ENCODE measurements at places on chromosomes 12 and 14.

DNA sequence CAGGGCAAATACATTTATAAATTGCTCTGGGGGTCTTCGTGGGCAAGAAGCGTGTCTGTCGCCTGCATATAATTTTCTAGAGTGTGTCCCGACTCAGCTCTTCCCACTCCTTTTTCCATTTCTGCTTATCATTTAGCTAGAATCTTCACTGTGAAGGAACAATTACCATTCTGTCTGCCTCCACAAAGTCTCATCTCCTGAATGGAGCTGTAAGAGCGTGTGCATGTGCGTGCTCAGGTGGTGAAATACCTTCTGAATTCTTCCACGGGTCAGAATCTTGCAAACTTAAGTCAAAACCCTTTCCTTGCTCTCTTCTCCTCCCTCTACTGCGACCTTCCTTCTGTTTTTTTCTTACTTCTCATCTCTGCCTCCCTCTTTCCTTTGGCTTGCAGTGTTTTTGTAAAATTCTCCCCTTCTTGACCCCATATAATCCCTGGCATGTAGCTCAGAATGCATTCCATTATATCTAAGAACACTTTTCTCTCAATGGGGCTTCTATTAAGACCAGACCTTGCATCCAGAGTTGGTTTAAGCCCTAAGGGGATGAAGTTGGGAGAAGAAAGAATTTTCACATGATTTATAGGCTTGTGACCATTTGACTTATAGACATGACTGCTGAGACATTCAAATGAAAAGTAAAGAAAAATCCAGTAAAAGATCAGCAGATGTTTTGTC, 25.0 kb upstream of the GSG1 start:
- no peak for DNase-seq

DNA sequence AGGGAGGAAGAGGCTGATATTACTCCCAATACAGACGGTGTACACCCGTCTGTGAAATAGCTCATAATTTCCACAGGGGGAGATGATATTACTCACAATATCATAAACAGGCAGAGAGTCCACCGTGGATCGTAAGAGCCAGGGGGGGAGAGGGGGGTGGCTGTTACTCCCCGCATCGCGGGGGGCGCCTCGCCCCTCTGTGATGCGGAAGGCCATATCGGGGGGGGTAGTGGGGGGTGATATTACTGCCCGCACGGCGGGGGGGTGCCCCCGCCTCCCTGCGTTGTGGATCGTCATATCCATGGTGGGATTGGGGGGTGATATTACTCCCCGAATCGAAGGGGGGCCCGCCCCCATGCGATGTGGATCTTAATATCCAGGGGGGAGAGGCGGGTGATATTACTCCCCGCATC, 91.9 kb downstream of the FRMD6 start:
- DNase-seq: no peak

DNA sequence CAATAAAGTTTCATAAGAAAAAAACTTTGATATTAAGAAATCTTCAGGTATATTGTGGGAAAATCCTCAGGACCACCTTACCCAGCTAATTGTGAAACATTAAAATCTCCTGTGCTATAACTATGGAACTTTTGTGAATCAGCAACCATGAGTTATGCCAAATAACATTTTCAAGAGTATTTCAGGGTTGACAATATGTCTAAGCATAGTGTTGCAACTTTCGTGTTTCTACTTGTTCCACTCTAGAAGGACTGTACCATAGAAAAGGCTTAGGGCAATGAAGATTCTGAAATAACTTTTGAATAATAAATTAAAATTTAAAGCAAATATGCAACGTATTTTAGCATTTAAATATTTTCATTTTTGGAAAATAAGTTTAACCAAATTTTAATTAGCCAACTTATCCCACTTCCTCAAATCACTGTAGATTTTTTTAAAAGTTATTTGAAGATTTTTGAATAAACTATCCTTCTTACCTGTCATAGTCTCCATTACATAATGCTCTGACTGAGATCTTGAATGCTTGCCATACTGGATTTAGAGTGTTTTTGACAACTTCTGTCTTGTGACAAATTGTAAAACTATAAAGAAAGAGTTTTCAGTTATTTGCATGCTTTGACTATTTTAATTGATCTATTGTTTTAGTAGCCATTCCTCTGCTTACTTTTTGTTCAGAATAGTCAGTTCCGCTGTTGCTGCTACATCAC, 143.6 kb downstream of the CPNE8 start:
- DNase-seq: no peak

DNA sequence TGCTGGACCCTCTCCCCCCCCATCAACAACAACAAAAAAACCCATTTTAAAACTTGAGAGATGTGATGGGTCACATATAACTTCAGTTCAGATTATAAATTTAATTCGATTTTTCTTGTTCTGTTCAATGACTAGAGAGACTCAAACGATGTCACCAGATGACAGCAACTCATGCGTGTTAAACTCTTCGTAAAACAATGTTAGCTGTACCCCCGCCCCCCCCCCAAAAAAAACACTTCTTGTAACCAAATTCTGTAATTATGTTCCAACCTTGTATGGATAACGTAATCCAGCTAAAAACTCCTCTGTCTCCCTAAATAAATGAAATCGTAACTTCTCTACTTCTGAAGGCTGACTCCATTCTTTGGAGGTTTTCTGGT, 614 bp upstream of the NACA start:
- DNase-seq: no peak

DNA sequence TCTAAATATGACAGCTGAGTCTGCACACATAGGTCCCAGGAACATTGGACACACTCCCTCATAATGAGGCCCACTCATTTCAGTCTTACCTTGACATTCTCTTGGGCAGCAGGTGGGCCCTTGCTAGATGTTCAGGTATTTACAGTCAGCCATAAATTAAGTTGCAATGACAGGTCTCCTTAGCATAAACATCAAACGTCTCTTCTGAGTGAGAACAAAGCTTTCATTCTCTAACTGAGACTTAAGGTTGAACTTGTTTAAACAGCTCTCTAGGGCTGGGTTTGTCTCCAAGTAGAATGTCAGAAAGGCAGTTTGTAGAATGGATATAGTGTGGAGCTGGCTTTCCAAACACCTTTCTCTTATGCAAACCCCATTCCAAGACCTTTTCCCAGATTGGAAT, 10.3 kb downstream of the ACVR1B start:
- DNase-seq: no peak

GRCh38 chr14:64194404-64194803, 99.8 kb downstream of the ESR2 start:
- no peak for DNase-seq

- DNase-seq: no peak
Measured at GRCh38 chr14:44791730-44792129, 170.0 kb downstream of the KLHL28 start.

DNA sequence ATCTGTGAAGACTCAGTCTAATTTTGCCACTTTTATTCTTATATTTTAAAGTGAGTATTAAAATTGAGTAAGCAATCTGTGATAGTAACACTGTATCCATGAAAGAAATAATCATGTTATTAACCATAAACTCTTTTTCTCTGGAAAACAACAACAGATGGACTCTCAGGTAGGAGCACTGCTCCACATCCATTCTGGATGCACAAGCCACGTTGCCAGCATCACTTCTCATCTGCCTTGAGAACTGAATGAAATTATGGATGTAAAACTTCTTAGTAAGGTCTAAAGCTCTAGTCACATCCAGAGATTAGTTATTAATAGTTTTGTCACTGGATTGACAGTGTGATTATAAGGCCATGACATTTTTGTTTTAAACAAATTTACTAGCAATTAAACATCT, 489.1 kb upstream of the SYT1 start:
- no peak for DNase-seq

DNA sequence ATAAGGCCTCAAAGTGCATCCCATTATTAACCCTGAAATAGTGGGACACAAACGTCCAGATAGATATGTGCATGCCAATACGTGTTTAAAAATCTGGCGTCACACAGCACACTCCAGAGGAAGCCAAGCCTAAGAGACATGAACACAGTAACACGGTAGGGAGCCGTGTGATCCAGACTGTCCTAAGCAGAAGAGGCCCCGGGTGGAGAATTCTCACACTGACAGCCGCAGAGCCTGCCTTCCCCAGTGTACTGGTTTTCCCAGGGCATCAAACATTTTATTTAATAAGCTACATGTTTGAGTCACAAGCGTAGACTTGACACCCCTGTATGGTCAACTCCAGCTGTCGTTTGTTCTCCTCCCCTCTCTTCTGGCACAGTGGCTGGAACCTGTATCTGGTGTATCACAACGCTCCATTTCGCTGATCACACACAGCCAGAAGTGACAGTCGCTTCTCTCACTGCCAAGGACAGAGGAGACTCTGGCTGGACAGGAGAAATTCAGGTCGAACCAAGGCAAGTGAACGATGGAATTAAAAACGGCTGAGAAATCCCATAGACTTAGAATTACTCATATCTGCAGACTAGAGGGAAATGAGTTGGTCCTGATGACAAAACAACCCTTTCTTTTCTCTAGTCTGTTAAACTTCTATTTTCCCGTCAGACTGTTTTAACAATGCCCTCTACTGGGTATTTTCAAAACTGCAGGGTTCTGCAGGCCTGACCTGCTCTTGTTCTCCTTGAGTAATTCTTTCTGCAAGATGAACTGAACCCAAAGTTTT, 359.9 kb downstream of the RGS6 start:
- peak; percentile 41 for DNase-seq

All from NCI-H345 (cell line).